Naive thymus-derived CD8-positive, alpha-beta T cell (primary cell): ENCODE measurements at places on chromosomes 7 and 10. TPM values are rescaled to one million over a fixed set of nuclear protein-coding genes. Genes with fewer than 3 reads are reported as not detected.

Gene ATP6V0A4
- not detected for total RNA-seq

DNA sequence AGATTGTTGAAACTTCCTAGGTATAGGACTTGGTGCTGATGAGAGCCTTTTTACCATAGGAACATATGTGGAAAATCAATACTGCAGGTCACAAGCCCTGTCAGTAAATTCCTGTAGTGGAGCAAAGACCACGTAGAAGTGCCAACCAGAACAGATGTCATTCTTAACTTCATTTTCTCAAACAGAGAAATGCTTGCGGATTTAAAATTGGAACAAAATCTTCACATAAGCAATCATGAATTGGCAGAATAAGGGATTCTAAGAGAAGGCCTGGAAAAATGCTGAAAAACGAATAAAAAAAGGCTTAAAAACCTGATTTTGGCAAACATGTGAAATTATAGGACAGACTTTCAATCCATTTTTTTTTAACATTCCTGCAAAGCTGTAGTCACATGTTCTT lies 80.8 kb upstream of the SMIM30 start:
- H3K4me1 ChIP-seq: no peaks in the 10 kb centered on the region
- H3K4me3 ChIP-seq: no peak overlapping the region
- H3K27ac ChIP-seq: no peak overlapping the region
- DNase-seq: no peak
- peaks cover 16% of the 10 kb centered on the region for H3K27me3 ChIP-seq

Gene ZWINT
- total RNA-seq: 4.4 TPM

Gene ATG9B
- 42.2 TPM for total RNA-seq

- H3K27me3 ChIP-seq: peaks cover 15% of the 10 kb centered on the region
- no peak for DNase-seq
Observed at GRCh38 chr10:121597504-121598262, 561 bp downstream of the FGFR2 start.

- no peaks in the 10 kb centered on the region for H3K27me3 ChIP-seq
- no peak overlapping the region for H3K27ac ChIP-seq
- no peak overlapping the region for H3K4me3 ChIP-seq
- H3K36me3 ChIP-seq: no peaks in the 10 kb centered on the region
Observed at GRCh38 chr10:55747244-55747643, 613.8 kb downstream of the ZWINT start.

- H3K27ac ChIP-seq: no peak overlapping the region
- peak; percentile 20 for DNase-seq
- H3K4me1 ChIP-seq: no peaks in the 10 kb centered on the region
- peaks cover 22% of the 10 kb centered on the region for H3K36me3 ChIP-seq
Observed at GRCh38 chr10:101536800-101537199, 51.3 kb downstream of the POLL start.

- H3K4me1 ChIP-seq: peaks cover 66% of the 10 kb centered on the region
- DNase-seq: no peak
- no peaks in the 10 kb centered on the region for H3K27me3 ChIP-seq
- H3K27ac ChIP-seq: peak overlapping the region; percentile 24
Observed at GRCh38 chr7:37119296-37119860, 329.3 kb downstream of the ELMO1 start.

GRCh38 chr7:32892521-32893206 lies 1.1 kb upstream of the KBTBD2 start:
- peak overlapping the region; percentile 97 for H3K27ac ChIP-seq

Gene H2BK1
- total RNA-seq: 2.5 TPM

Gene TRIM50
- total RNA-seq: not detected

- no peak for DNase-seq
- H3K36me3 ChIP-seq: no peaks in the 10 kb centered on the region
- no peak overlapping the region for H3K27ac ChIP-seq
- no peak overlapping the region for H3K4me3 ChIP-seq
- no peaks in the 10 kb centered on the region for H3K4me1 ChIP-seq
Observed at GRCh38 chr7:7519528-7519927, 16.1 kb downstream of the COL28A1 start.

Gene PWWP2B
- 9.1 TPM for total RNA-seq

- peaks cover 7% of the 10 kb centered on the region for H3K36me3 ChIP-seq
- peaks cover 4% of the 10 kb centered on the region for H3K4me1 ChIP-seq
- H3K27ac ChIP-seq: no peak overlapping the region
- no peak for DNase-seq
- H3K27me3 ChIP-seq: no peaks in the 10 kb centered on the region
- no peak overlapping the region for H3K4me3 ChIP-seq
Observed at GRCh38 chr10:79188154-79188965, 119.6 kb downstream of the ZMIZ1 start.

GRCh38 chr10:11884706-11885423 lies 61.7 kb downstream of the PROSER2 start:
- no peak for DNase-seq
- no peaks in the 10 kb centered on the region for H3K27me3 ChIP-seq
- H3K36me3 ChIP-seq: no peaks in the 10 kb centered on the region
- no peaks in the 10 kb centered on the region for H3K4me1 ChIP-seq
- no peak overlapping the region for H3K4me3 ChIP-seq

Gene NUTM2D
- total RNA-seq: 6.6 TPM

Gene VDAC2
- 86.8 TPM for total RNA-seq

Gene COL1A2
- total RNA-seq: not detected

DNA sequence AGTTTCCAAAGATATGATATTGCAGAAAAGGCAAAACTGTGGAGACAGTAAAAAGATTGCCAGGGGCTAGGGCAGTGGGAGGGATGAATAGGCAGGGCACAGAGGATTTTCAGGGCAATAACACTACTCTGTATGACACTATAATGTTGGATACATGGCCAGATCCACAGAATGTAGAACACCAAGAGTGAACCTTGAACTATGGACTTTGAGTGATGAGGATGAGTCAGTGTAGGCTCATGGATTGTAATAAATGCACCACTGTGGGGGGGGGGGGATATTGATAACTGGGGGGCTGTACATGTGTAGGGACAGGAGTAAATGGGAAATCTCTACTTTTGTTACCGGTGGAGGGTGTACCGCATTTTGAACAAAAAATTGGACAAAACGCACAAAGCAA lies 77.4 kb downstream of the ALOX5 start:
- no peak overlapping the region for H3K27ac ChIP-seq
- H3K27me3 ChIP-seq: no peaks in the 10 kb centered on the region
- H3K4me1 ChIP-seq: peaks cover 12% of the 10 kb centered on the region

Gene NPTX2
- total RNA-seq: not detected

Gene ADRA2A
- not detected for total RNA-seq

Gene FZD8
- total RNA-seq: 0.60 TPM

DNA sequence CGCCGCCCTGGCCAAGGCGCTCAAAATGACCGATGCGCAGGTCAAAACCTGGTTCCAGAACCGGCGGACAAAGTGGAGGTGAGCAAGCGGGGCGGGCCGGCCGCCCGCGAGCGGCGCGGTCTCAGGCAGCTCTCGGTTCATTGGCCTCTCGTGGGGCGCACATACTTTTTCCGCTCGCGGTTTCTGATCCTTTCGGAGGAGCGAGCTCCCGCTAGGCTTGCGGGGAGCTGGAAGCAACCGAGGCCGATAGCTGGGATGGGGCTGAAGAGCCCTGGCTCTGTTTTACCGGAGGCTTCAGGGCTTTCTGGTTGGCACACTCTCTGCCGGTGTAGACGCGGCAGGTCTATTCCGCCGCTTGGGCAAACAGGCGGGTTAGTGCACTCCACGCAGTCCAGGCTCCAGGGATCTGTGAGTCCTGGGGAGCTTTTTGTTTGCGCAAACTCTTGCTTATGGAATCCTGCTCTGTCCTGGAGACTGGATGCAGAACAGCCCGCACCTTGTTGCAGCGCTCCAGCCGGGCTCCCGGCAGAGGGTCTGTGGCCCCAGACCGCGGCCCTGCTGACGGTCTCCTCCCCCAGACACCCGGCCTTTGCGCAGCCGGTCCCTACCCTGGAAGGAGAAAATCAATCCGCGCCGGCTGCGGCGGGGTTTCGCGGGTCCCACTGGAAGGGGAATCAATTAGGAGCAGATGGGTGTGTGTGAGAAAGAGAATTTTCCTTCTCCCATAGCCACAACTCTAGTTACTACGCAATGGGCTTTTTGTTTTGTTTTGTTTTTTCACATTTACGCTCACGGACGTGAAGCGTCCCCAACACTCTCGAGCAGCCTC lies 3.4 kb downstream of the TLX1 start:
- peak overlapping the region; percentile 67 for H3K4me3 ChIP-seq
- peaks cover 44% of the 10 kb centered on the region for H3K4me1 ChIP-seq
- H3K27me3 ChIP-seq: peaks cover 88% of the 10 kb centered on the region
- no peak overlapping the region for H3K27ac ChIP-seq

- no peak for DNase-seq
- H3K4me3 ChIP-seq: no peak overlapping the region
- H3K27me3 ChIP-seq: no peaks in the 10 kb centered on the region
- H3K4me1 ChIP-seq: peaks cover 6% of the 10 kb centered on the region
- no peaks in the 10 kb centered on the region for H3K36me3 ChIP-seq
Observed at GRCh38 chr10:21985541-21985940, 18.0 kb downstream of the DNAJC1 start.

GRCh38 chr10:128865436-128866195 lies 601.4 kb upstream of the MGMT start:
- DNase-seq: no peak
- H3K36me3 ChIP-seq: no peaks in the 10 kb centered on the region
- no peaks in the 10 kb centered on the region for H3K4me1 ChIP-seq
- H3K27me3 ChIP-seq: peaks cover 9% of the 10 kb centered on the region

DNA sequence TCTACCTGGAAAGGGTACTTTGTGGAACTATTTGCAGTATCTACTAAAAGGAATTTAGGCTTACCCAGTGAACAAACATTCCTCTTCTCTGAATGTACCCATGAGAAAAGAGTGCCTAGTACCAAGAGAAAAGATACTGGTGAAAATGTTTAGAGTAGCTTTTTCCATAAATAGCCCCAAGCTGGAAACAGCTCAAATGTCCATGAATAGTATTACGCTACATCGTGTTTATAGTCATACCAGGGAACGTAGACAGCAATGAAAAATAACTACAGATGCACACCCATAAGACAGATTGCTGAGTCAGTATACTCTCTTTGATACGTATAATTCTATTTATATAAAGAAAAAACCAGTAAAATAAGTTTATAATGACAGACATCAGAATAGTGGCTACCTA lies 285.9 kb downstream of the KLF6 start:
- H3K4me1 ChIP-seq: no peaks in the 10 kb centered on the region
- H3K27me3 ChIP-seq: peaks cover 26% of the 10 kb centered on the region
- DNase-seq: no peak
- H3K27ac ChIP-seq: no peak overlapping the region
- no peaks in the 10 kb centered on the region for H3K36me3 ChIP-seq
- no peak overlapping the region for H3K4me3 ChIP-seq

- H3K36me3 ChIP-seq: no peaks in the 10 kb centered on the region
- H3K4me1 ChIP-seq: no peaks in the 10 kb centered on the region
- no peak overlapping the region for H3K4me3 ChIP-seq
- DNase-seq: peak; percentile 11
- H3K27me3 ChIP-seq: peaks cover 8% of the 10 kb centered on the region
- H3K27ac ChIP-seq: no peak overlapping the region
Observed at GRCh38 chr7:112495810-112496462, 15.1 kb downstream of the LSMEM1 start.

GRCh38 chr10:108521827-108522492 lies 1357.5 kb upstream of the SORCS1 start:
- no peak overlapping the region for H3K27ac ChIP-seq
- H3K4me1 ChIP-seq: no peaks in the 10 kb centered on the region
- no peak overlapping the region for H3K4me3 ChIP-seq
- no peak for DNase-seq

Gene CC2D2B
- not detected for total RNA-seq

Gene LRGUK
- total RNA-seq: 0.34 TPM

DNA sequence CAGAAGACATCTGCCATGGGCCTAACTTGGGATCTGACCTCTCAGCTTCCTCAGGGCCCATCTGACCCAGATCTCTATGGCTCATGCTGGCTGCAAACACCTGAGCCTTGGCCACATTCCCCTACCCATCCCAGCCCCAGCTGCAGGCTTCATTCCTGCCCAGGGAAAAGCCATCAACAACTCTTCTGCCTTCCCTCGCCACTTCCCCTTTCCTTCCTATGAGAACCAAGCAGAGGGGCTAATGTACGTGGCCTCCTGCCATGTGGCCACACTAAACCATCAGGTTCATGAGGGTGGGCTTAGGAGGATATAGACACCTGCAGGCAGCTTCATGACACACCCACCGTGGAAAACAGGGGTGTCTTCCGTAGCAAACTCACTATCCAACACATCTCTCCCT lies 312.2 kb downstream of the GALNT17 start:
- no peak for DNase-seq
- H3K4me3 ChIP-seq: no peak overlapping the region
- no peak overlapping the region for H3K27ac ChIP-seq
- H3K4me1 ChIP-seq: no peaks in the 10 kb centered on the region
- H3K36me3 ChIP-seq: no peaks in the 10 kb centered on the region

DNA sequence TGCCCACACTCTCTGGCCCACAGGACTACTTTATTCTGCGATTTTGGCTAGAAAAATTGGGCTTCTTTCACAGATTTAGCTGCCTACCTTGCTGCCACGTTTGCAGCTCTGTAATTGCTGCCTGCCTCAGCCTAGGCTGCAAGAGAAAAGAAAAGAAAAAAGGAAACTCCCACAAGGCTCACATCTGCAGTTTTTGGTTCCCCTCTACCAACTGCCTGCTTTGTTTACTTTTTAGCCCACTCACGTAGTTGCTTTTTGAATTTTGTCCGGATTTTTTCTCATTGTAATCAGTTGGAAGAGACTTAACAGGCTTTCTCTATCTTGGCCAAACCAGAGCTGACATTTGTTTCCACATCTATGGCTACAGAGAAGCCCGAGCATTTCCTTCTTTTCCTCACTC lies 24.3 kb downstream of the SUN3 start:
- H3K4me3 ChIP-seq: no peak overlapping the region
- peaks cover 2% of the 10 kb centered on the region for H3K27me3 ChIP-seq
- DNase-seq: no peak

- no peak overlapping the region for H3K27ac ChIP-seq
- H3K4me3 ChIP-seq: no peak overlapping the region
- peaks cover 7% of the 10 kb centered on the region for H3K4me1 ChIP-seq
- DNase-seq: no peak
- peaks cover 14% of the 10 kb centered on the region for H3K27me3 ChIP-seq
- no peaks in the 10 kb centered on the region for H3K36me3 ChIP-seq
Observed at GRCh38 chr10:25078658-25079431, 62.4 kb downstream of the THNSL1 start.

DNA sequence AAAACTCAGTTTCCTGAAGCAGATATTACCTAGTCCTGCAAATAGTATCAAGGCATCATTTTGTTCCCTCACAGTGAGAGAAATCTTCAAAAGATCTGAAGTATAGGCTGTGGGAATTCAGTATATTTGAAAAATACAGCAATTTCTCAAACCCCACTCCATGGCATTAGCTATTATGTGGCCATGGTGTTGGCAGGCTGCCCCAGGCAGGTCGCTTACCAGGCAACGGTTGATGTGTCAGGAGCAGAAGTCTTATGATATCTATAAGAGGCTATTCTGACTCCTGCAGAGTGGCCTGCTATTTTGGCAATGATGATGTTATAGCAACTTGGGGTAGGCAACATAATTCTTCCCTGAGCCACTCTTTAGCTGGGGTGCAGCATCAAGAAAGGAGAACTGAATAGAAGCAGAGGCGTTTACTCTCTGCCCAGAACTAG lies 187.9 kb downstream of the PLXDC2 start:
- H3K27ac ChIP-seq: no peak overlapping the region
- no peak for DNase-seq
- H3K4me3 ChIP-seq: no peak overlapping the region
- H3K36me3 ChIP-seq: no peaks in the 10 kb centered on the region
- no peaks in the 10 kb centered on the region for H3K27me3 ChIP-seq

- no peaks in the 10 kb centered on the region for H3K4me1 ChIP-seq
- H3K4me3 ChIP-seq: no peak overlapping the region
- H3K36me3 ChIP-seq: no peaks in the 10 kb centered on the region
- H3K27ac ChIP-seq: no peak overlapping the region
Observed at GRCh38 chr10:3451516-3452172, 279.1 kb upstream of the PITRM1 start.

Gene SEPHS1
- total RNA-seq: 32.7 TPM
